ENCODE measurements at places on chromosomes 3 and 15.

DNA sequence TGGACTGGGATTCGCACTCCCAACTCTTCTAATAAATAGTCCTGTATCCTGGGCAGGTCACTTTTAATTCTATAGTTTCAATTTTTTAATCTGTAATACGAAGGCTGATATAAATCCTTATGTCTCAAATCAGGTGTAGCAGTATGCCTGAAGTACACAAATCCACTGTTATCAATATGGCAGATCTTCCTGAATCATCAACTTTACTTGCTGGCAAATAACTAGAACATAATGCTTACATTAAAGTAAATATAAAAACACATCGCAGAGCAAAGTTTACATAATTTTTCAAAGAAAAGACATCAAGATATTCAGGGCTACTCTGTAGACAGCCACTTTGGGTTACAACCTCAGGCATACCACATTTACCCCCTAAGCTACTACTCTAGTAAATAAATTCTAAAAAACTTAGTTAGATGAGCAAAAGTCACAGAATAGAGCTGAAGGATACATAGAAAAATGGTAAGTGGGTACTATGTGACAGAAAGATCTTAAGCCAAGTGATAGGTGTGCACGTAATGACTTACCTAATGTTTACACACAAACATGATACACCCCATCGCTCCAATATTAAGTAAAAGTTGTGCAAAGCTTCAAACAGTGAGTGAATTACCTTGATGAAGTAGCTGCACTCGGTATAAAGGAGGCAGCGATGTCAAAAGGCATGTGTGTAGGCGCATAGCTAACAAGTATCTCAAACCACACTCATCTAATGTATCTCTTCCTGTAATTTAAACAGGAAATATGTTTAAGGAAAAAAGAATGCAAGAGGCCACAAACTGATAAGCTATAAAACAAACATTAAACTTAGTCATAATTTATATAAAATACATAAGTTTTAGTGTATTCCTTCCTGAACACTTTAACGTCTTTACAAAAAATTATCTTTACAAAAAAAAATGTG, 127.9 kb downstream of the DMXL2 start:
- H3K27ac ChIP-seq = no peak overlapping the region
- no peaks in the 10 kb centered on the region for H3K27me3 ChIP-seq
- H3K36me3 ChIP-seq = no peaks in the 10 kb centered on the region
- no peaks in the 10 kb centered on the region for H3K4me1 ChIP-seq

DNA sequence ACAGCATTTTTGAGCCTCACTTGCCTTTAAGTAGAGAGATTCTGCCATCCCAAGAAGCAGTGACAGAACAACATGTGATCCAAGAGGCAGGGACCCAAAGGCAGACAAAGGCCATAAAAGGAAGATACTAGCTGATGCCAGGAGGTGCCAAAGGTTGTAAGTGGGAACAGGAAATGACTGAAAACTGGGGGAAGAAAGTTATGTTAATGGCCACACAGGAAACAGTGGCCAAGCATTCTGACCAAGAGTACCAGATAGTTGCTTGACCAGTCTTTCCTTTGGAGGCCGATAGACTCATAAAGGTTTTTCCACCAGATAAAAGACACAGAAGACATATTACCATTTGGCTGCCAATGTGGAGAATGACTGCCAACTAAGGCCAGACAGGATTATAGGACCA, 274.5 kb upstream of the PEX5L start:
- no peak overlapping the region for H3K4me3 ChIP-seq
- DNase-seq = no peak
- no peaks in the 10 kb centered on the region for H3K4me1 ChIP-seq
- no peaks in the 10 kb centered on the region for H3K36me3 ChIP-seq
- H3K27ac ChIP-seq = no peak overlapping the region

DNA sequence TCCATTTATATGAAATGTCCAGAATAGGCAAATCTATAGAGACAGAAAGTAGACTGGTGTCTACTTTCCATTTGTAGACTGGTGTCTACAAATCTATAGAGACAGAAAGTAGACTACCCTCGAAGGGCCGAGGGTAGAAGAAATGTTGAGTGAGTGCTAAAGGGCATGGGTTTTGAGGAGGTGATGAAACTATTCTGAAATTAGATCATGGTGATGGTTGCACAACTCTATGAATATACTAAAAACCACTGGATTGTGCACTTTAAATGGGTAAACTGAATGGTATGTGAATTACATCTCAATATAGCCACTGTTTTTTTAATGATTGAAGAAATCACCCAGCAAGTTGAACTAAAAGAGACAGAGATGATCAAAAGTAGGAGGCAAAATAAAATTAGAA, 27.9 kb downstream of the TP53BP1 start:
- H3K4me1 ChIP-seq = no peaks in the 10 kb centered on the region
- peaks cover 6% of the 10 kb centered on the region for H3K36me3 ChIP-seq
- H3K27me3 ChIP-seq = no peaks in the 10 kb centered on the region
- no peak overlapping the region for H3K27ac ChIP-seq

GRCh38 chr3:128383316-128384235, 83.1 kb downstream of the DNAJB8 start:
- H3K36me3 ChIP-seq = no peaks in the 10 kb centered on the region
- no peak overlapping the region for H3K4me3 ChIP-seq
- no peak for DNase-seq
- H3K27ac ChIP-seq = no peak overlapping the region
- peaks cover 6% of the 10 kb centered on the region for H3K4me1 ChIP-seq
- no peaks in the 10 kb centered on the region for H3K27me3 ChIP-seq

GRCh38 chr3:48411606-48412374, 18.1 kb downstream of the PLXNB1 start:
- no peaks in the 10 kb centered on the region for H3K4me1 ChIP-seq
- no peak for DNase-seq
- H3K4me3 ChIP-seq = no peak overlapping the region
- no peak overlapping the region for H3K27ac ChIP-seq
- no peaks in the 10 kb centered on the region for H3K36me3 ChIP-seq

GRCh38 chr15:62979252-62979651, 63.3 kb upstream of the TPM1 start:
- DNase-seq = no peak
- peaks cover 13% of the 10 kb centered on the region for H3K4me1 ChIP-seq
- no peak overlapping the region for H3K27ac ChIP-seq
- H3K4me3 ChIP-seq = no peak overlapping the region

- H3K27me3 ChIP-seq = no peaks in the 10 kb centered on the region
- DNase-seq = no peak
- no peak overlapping the region for H3K27ac ChIP-seq
- H3K4me3 ChIP-seq = no peak overlapping the region
- H3K4me1 ChIP-seq = peaks cover 19% of the 10 kb centered on the region
These were observed 85.0 kb upstream of the XCR1 start for GRCh38 chr3:46112296-46112695.

GRCh38 chr3:184580376-184580775, 18.8 kb downstream of the EPHB3 start:
- H3K27ac ChIP-seq = no peak overlapping the region
- DNase-seq = no peak
- H3K4me3 ChIP-seq = no peak overlapping the region
- peaks cover 44% of the 10 kb centered on the region for H3K27me3 ChIP-seq

GRCh38 chr15:63203451-63204090, 14.2 kb downstream of the RAB8B start:
- no peak for DNase-seq
- no peak overlapping the region for H3K27ac ChIP-seq
- H3K27me3 ChIP-seq = no peaks in the 10 kb centered on the region
- peaks cover 6% of the 10 kb centered on the region for H3K4me1 ChIP-seq
- no peaks in the 10 kb centered on the region for H3K36me3 ChIP-seq

- H3K4me1 ChIP-seq = no peaks in the 10 kb centered on the region
- DNase-seq = no peak
- no peaks in the 10 kb centered on the region for H3K36me3 ChIP-seq
- no peak overlapping the region for H3K27ac ChIP-seq
- H3K4me3 ChIP-seq = no peak overlapping the region
- no peaks in the 10 kb centered on the region for H3K27me3 ChIP-seq
These were observed 102.9 kb downstream of the CHST2 start for GRCh38 chr3:143222505-143222904.
